ENCODE measurements at places on chromosomes 2 and 18.

DNA sequence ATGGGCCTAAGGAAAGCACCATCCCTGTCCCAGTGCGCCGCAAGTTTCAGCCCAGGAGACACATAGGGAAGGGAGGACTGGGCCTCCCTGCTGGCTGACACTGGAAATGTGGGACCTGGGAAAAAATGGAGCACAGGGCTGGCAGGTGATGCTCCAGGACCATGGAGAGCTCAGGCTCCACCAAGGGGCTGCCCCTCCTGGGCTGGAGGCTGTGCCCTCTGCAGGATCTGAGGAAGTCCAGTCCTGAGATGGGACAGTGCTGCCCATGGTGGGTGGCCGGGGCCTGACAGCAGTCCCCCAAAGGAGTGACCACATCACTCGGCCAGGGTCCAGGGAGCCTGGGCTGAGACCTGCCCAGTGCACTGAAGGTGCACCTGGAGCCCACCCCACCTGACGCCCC, 108.6 kb upstream of the TEKT4 start:
- DNase-seq = no peak

DNA sequence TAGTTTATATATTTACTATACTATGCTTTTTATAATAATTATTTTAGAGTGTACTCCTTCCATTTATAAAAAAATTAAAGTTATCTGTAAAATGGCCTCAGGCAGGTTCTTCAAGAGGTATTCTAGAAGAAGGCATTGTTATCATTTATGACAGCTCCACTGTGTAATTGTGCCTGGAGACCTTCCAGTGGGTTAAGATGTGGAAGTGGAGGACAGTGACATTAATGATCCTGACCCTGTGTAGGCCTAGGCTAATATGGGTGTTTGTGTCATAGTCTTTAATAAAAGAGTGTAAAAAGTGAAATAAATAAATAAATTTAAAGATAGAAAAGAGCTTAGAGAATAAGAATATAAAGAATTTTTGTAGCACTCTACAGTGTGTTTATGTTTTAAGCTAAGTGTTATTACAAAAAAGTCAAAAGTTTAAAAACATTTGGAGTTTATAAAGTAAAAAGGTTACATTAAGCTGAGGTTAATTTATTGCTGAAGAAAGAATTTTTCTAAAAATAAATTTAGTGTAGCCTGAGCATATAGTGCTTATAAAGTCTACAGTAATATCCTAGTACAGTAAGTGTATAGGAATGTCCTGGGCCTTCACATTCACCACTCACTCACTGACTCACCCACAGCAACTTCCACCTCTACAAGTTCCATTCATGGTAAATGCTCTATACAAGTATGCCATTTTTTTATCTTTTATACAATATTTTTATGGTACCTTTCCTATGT, 190.0 kb upstream of the SESTD1 start:
- DNase-seq = no peak

- DNase-seq = no peak
Observed at GRCh38 chr2:126467367-126468054, 188.4 kb upstream of the GYPC start.

- DNase-seq = no peak
Observed at GRCh38 chr2:31674446-31674845, 93.7 kb upstream of the SRD5A2 start.

GRCh38 chr2:2827046-2827636, 496.1 kb upstream of the MYT1L start:
- no peak for DNase-seq

GRCh38 chr2:165191096-165191728, 12.6 kb downstream of the SCN3A start:
- DNase-seq = no peak

- no peak for DNase-seq
Observed at GRCh38 chr2:220417503-220417902, 790.1 kb downstream of the SLC4A3 start.

- DNase-seq = no peak
Observed at GRCh38 chr2:79971807-79972206, 332.7 kb downstream of the LRRTM1 start.

DNA sequence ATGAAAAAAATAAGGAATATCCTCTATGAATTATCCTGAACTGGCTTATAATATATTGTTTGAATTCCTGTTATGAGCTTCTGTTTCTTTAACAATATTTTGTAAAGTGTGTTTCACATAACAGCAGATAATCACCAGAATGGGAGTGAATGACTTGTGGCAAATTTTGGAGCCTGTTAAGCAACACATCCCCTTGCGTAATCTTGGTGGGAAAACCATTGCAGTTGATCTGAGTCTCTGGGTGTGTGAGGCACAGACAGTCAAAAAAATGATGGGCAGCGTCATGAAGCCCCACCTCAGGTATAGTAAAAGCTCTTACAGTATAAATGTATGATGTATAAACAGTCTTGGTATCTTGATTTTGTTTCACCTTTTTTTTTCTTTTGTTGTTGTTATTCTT, 5.9 kb downstream of the GEN1 start:
- no peak for DNase-seq

DNA sequence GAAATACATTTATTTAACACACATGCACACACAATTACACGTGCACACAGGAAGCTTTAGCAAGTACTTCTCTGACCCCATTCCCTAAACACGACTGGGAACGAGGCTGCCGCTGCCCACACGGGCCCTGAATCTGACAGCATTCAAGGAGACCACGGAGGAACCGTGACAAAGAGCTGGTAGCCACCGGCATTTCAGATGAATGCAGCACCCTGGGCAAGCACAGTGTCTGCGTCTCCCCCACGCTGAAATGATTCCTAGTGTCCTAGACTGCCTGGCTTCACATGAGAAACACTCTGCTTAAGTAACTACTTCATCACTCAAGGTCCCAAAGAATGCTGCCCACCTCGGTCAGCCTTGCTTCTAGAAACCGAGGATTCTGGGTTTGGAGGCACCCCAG, 95.0 kb downstream of the HDAC4 start:
- no peak for DNase-seq

GRCh38 chr2:148209603-148210002, 188.7 kb downstream of the MBD5 start:
- DNase-seq = no peak

- no peak for DNase-seq
Observed at GRCh38 chr2:8315531-8316165, 366.2 kb upstream of the ID2 start.

DNA sequence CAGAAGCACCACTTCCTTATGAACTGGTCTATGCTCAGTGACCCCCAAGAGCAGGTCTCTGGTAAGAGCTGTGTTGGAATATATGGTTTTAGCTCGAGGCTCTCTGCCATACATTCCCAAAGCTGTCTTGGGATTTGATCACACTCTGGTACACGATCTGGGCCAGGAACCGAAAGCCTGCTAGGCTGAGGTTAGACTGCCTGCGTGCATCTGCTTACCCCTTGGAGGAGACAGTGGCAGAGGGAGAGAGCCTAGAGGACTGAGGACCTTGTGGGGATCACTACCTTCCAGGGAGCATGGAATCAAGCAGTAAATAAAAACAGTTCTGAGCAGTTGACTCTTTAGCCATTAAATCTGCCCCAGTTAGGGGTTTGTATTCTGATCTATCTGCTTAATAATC, 63.7 kb downstream of the ZNF532 start:
- DNase-seq = no peak

GRCh38 chr18:36440614-36441013, 143.1 kb downstream of the FHOD3 start:
- no peak for DNase-seq

DNA sequence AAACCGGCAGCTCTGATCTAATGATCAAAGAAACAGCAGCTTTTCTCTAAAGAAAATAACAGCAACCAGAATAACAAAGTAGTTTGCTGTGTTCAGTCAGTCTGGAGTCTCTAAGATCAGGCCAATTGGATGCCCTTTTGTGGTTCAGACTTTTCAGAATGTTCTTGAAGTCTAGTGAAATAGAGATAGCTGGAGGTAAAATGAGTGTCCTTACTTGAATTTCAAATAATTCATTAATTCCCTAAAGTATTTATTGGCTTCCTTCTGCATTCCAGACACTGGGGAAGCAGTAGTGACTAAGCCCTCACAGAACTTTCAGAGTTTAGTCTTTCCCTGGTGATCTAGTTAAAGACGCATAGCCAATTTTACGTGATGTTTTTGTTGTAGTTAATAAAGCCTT, 58.7 kb downstream of the C18orf54 start:
- DNase-seq = no peak

DNA sequence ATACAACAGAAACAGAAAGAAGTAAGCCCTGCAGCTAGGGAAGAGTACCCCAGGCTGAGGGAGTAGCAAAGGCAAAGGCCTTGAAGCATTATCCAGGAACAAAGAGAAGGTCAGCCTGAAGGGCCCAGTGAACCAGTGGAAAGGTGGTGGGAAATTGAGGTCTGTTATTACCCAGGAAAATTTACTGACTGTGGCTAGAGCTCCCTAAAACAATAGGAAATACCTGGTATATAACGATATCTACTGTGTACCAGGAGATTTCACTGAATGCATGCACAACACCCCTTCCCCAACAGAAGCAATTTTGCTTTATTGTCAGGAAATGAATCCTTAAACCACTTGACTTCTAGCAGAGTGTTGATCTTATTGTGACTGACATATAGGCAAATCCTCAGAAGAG, 365.3 kb downstream of the ERBB4 start:
- DNase-seq = no peak

DNA sequence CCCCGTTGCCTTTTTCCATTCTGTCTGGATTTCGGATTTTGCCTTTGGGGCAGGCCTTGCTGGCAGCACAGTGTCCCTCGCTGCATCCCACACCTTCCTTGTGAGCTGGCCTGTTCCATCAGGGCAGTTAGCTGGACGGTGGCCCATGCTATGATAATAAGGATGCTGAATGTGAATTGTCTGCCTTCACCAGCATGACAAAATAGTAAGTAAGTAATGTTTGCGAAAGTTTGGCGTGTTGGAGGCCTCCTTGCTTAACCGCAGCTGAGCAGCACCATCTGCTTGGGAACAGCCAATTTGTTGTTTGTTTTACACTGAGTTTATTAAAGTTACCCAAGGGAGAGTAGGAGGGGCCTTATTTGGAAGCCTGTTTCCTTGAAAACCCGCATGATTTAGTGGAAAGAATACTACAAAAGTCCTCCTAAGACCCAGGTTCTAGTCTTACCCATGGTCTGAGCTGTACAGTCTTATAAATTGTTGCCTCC, 469.7 kb upstream of the FANCL start:
- no peak for DNase-seq

DNA sequence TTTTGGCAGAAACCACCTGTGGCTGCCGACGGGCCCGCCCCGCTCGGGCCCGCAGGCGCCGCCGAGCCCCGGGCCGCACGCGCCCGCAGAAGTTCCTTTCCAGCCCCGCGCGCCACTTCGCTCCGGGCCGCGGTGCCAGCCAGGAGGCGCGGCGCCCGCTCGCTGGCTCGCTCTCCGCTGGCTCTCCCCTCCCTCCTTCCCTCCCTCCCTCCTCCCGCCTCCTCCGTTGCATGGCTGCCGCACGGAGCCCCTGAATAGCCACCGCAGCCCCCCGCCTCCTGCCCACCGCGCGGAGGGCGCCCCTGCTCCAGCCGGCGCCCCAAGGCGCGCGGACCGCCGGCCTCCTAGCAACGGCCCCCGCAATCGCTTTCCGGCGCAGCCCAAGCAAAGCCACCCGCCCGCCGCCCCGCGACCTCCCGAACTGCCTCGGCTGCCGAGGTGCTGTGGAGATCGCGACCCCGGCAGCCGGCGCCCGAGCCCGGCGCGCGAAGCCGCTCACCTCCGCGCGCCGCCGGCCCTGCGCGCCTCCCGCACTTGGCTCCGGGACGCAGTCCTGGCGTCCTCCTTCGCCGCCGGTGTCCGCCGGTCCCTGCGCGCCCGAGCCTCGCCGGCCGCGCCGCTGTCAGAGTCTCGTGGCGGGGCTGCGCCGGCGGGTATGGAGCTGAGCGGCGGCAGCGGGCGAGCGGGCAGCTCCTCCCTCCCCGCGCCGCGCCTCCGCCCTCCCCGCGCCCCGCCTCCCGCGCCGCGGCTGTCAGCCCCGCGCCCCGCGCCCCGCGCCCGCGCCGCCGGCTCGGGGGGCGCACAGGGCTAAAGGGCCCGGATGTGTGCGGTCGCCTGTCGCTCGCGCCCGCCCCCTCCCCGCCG, at the start of gene ZBTB7C:
Gene ZBTB7C (minus strand): TSS at position 657 of the 864 bp plus-strand sequence.
- DNase-seq = no peak

- DNase-seq = no peak
Observed at GRCh38 chr2:62045017-62045543, 139.6 kb downstream of the COMMD1 start.

DNA sequence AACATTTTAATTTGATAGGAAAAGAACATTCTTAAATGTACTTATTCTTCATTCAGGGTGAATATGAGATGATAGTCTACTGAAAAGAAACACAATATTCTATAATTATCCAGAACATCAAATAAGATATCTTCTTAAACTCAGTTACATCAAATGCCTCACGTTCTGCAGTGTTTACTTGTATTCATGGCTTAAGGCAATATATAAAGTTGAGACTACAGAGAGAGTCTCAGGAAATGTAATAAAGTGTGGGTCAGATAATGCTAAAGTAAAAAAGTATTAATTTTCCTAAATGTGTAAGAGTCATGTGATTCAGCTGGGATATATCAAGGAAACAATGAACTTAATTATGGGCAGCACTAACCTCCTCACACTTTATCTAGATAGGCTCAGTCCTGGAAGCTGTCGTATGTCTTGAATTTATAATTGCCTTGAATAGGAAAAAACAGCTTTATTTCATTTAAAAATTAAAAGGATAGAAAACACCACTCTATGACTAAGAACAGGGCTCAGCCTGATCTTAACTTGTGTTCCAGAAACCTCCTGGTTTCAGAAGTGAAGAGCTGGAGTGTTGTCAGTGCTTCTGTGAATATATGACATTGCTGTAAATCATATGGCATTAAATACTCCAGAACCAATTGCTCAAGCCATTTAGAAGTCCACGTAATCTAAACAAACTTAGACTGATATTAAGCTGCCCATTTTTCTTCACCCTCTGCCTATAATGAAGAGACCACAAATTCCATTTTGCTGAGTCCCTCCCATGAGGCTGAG, 240.2 kb downstream of the FSIP2 start:
- no peak for DNase-seq

- no peak for DNase-seq
Observed at GRCh38 chr2:33607251-33607721, 8.2 kb upstream of the FAM98A start.

DNA sequence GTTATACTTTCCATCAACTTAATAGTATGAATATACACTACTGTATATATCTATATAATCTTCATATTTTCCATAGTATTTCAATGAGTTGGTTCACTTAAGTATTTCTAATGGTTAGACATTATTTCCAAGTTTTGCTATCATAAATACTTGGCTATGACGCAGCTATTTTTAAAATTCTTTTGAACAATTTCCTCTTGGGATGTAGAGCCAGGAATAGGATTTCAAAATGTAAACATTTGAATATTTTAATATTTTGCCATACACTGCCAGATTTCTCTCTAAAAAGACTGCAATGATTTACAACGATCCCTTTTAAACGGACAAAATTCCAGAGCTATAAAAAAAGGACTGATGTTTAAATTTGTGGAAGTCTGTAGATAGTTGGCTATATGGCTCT, 95.6 kb downstream of the NUP35 start:
- DNase-seq = no peak
